ENCODE measurements at places on chromosomes 5 and 9. TPM values are rescaled to one million over a fixed set of nuclear protein-coding genes. Genes with fewer than 3 reads are reported as not detected.

SKP2 gene
- total RNA-seq = 25.7 TPM

SPARC gene
- 102 TPM for total RNA-seq

FAXDC2 gene
- 19.7 TPM for total RNA-seq

DNA sequence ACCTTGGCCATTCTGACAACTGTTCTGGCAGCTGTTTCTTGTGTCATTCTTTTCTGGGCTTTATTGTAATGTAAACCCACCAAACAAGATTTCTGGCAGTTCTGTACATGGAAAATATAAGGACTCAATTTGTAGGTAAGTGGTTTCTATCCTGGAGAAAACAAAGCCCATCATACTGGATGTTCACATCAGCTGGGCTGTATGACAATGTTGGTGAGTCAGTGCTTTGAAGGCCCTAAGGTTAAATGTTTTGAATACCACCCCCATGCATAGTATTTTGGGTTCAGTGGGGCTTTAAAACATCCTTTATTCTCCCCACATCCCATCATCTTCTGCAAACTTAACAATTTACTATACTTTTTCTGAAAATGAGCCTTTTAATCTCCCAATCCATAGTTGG is 52.5 kb downstream of the SH3GL2 start:
- H3K27me3 ChIP-seq = no peaks in the 10 kb centered on the region
- no peaks in the 10 kb centered on the region for H3K4me1 ChIP-seq
- H3K4me3 ChIP-seq = no peak overlapping the region

- no peak overlapping the region for H3K4me3 ChIP-seq
- no peaks in the 10 kb centered on the region for H3K36me3 ChIP-seq
- peaks cover 34% of the 10 kb centered on the region for H3K4me1 ChIP-seq
These were observed 137.3 kb upstream of the ANKH start for GRCh38 chr5:15008921-15009320.

- no peak overlapping the region for H3K4me3 ChIP-seq
- H3K27me3 ChIP-seq = no peaks in the 10 kb centered on the region
- no peak for DNase-seq
- H3K4me1 ChIP-seq = no peaks in the 10 kb centered on the region
These were observed 35.8 kb downstream of the SLC36A1 start for GRCh38 chr5:151483176-151483575.
